Activated CD4-positive, alpha-beta T cell treated with anti-CD3 and anti-CD28 coated beads, Interleukin-2, amount 50 U/mL, for 24 hours (primary cell): ENCODE measurements at places on chromosomes 16 and 17.

- no peak for DNase-seq
These were observed 51.5 kb downstream of the B9D1 start for GRCh38 chr17:19311016-19311415.

DNA sequence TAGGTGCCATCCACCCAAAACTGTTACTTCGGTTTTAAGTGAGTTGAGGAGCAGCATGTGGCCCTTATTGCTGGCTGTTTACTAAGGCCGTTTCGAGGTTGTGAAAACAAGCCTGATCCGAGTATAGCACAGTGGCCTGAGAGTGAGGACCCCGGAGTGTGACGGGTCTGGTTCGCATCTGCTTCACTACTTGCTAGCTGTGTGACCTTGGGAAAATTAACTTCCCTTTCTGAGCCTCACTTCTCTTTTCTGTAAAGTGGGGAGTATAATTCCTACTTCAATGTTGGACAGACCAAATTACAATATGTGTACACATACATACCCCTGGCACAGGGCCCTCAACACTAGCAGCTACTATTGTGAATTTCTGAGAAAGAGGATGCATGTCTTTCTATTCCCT is 11.7 kb upstream of the HEATR6 start:
- no peak for DNase-seq

- no peak for DNase-seq
These were observed 270.0 kb upstream of the PSMD7 start for GRCh38 chr16:74026373-74027281.

DNA sequence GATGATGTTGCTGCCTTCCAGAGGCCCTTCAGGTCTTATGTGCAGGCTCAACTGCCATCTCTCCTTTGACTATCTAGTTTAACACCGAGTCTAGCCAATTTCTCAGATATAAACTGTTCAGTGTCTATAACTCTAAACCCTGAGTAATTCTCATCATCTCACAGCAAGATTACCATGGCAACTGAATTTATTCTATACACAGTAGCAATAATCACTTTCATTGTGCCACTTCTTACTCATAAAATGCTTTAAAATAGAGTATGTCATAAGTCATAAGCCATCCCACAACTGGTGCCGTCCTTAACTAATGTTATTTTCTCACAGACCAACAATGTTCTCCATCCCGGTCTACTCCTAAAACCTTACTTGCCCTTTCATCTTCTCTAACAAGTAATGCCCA is 45.0 kb downstream of the SYNRG start:
- no peak for DNase-seq

GRCh38 chr17:10557422-10557821 is 8.0 kb upstream of the MYH2 start:
- DNase-seq: no peak

GRCh38 chr17:60253048-60253447 is 103.3 kb downstream of the CA4 start:
- no peak for DNase-seq

DNA sequence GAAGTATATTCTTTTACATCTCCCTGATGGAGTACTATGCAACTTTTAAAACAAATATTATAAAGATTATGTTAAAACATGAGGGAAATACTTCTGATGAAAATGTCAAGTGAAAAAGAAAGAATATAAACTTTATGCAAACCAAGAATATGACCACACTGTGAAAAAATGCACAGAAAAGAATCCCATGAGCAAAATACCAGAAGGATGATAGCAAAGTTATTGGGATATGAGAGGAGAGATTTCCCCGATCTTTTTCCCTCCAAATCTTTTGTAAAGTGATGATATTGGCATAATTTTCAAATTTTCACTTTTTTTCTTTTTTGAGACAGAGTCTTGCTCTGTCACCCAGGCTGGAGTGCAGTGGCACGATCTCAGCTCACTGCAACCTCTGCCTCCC is 36.6 kb upstream of the SMURF2 start:
- DNase-seq: no peak

GRCh38 chr16:60230666-60231065 is 1496.5 kb upstream of the GOT2 start:
- no peak for DNase-seq

DNA sequence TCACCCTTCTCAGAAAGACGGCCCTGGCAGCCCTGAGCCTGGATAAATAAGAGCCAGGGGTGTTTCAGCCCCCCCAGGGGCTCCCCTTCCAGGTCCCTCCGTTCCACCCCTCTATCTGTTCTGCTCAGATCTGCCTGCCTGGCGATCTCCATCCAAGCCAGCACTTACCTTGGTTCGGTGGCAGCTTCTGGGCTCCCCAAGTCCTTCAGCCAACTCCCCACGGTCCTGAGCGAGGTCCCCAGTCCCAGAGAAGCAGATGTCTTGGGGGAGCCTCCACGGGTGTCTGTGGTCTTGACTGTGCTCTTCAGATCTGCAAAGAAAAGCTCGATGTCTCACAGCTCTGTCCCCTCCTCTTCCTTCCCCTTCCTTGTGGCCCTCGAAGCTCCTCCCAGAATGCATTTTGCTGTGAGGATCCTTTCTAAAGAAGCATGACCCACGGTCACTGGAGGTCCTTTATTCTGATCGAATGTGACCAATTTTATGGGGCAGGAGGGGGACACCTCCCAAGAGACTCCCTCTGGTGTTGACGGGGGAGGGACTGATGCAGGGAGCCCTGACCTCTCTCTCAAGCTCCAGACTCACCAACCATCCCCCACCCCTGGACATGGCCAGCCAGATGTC is at the start of gene PIK3R6:
Gene PIK3R6, minus strand, starts transcription at position 314 of the 621 bp plus-strand sequence. CDS start 17,880 bp downstream, outside the sequence.
- DNase-seq: no peak

DNA sequence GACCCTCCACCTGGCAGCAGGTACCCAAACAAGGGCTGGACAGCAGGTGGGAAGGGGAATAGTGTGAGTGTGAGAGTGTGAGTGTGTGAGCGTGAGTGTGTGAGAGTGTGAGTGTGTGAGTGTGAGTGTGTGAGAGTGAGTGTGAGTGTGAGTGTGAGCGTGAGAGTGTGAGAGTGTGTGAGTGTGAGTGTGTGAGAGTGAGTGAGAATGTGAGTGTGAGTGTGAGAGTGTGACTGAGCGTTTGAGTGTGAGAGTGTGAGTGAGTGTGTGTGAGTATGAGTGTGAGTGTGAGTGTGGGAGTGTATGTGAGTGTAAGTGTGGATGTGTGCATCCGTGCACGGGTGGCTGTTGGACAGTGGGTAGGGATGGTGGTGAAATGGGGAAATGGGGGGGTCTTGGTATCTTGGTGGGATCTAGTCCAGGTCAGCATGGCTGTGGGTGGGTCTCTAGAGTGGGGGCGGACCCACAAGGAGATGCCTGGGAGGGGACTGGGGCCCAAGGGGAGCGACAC is 408 bp downstream of the ADGRG1 start:
- DNase-seq: no peak

- DNase-seq: no peak
These were observed 52.2 kb downstream of the CCT6B start for GRCh38 chr17:34909040-34909439.

DNA sequence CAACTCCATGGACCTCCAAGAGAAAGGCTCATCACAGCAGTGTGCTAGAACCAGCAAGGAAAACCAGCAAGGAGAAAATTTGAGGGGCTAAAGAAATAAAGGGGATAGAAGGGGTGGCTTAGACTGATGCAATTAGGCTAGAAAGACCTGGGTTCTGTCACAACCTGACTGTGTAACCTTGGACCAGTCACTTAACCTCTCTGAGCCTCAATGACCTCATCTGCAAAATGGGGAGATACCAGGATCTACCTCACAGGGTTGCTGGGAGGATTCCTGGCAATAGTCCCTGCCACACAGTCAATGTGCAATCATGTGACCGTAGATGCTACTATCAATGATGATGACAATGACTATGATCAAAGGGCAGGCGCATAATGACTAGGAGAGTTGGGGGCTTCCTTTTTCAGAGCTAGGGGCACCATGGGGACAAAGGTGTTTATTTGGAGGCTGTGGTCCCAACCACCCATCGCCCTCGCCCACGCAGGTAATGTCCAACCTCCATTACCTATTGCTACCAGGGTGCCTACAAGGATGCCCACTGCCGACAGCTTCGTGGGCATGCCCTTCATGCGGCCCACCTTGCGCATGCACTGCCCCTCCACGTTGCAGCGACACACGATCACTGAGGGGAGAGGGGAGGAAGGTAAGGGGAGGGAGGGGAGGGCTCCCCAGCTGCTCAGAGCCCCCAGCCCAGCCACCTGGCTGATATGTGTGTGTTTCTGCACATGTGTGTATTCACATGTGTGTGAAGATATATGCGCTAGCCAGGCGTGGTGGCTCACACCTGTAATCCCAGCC is 9.7 kb downstream of the CDH16 start:
- no peak for DNase-seq

GRCh38 chr16:89024546-89025060 is 47.6 kb upstream of the CBFA2T3 start:
- DNase-seq: no peak

- no peak for DNase-seq
These were observed 25.0 kb upstream of the SLC38A8 start for GRCh38 chr16:84067640-84068039.

DNA sequence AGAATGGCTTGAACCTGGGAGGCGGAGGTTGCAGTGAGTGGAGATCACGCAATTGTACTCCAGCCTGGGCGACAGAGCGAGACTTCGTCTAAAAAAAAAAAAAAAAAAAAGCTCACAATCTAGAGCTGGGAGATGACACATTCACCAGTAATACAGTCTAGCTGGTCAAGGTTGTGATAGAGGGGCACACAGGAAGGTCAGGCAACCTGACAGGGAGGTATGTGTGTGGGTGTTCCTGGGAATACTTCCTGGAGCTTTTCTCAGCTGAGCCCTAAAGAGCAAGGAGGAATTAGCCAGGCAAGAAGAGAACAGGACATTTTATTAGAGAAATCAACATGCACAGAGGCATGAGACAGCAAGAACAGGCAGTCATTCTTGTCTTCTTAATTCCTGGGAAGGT is 216.7 kb downstream of the SHISA9 start:
- DNase-seq: no peak

- DNase-seq: no peak
These were observed 260.4 kb downstream of the CEP112 start for GRCh38 chr17:65931246-65932149.

- DNase-seq: no peak
These were observed 119.7 kb downstream of the RPTOR start for GRCh38 chr17:80664217-80664790.

DNA sequence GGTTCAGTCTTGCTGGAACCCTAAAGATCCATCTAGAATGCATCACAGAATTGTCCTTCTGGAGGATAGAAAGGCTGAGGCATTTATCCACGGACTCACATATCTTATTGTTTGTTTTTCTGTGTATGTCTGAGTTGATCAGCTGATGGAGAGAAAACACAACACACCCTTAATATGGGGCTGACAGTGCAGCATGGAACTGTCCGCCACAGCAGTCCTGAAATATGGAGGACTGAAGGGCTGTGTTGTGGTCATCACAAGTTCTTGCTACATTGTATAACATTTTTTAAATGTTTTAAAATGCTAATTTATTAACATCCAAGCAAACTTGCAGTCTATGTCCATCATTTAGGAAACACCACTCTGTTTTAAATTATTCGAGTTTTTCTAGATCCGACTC is 448.9 kb upstream of the ERCC4 start:
- no peak for DNase-seq

GRCh38 chr17:66957951-66958579 is 6.4 kb upstream of the CACNG4 start:
- no peak for DNase-seq

GRCh38 chr16:58699151-58699550 is 14.6 kb upstream of the SLC38A7 start:
- DNase-seq: no peak

DNA sequence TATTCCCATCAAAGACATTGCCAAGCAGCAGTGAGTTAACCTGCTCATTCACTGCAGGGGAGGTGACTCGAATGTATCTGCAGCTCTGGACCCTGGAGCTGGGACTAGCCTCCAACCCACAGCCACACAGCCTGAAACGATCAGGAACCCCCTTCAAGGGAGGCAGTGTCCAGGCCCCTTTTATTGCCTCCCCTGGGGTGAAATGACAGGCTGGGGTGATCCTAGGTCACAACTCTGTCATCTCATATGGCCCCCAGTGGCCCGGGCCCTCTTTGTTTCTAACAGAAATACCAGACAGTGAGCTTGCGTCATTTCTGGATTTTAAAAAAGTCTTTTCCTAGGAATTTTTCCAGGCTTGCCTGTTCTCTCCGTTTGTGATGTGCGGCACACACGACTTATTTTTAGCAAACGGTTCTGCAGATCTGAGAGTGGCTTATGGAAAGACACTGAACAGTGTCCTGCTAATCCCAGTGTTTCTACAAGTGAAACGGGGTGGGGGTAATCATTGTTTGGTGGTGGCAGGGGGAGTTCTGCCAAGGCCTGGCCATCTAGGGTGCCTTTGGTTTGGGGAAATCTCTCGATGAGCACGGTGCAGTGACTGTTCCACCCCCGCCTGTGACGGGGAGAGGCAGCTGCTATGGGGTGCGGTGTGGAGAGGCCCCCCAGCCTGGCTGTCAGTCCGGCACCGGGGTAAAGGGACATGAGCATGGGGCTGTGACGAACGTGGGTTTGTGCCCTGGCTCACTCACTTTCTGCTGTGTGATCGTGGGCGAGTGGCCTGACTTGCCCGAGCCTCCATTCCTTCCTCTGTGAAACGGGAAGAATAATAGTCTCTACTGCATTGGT is 27.2 kb downstream of the NAGPA start:
- DNase-seq: no peak

GRCh38 chr17:28545787-28546415 is 6.5 kb downstream of the UNC119 start:
- DNase-seq: no peak

GRCh38 chr17:50949128-50949988 is 83.2 kb upstream of the TOB1 start:
- DNase-seq: no peak

DNA sequence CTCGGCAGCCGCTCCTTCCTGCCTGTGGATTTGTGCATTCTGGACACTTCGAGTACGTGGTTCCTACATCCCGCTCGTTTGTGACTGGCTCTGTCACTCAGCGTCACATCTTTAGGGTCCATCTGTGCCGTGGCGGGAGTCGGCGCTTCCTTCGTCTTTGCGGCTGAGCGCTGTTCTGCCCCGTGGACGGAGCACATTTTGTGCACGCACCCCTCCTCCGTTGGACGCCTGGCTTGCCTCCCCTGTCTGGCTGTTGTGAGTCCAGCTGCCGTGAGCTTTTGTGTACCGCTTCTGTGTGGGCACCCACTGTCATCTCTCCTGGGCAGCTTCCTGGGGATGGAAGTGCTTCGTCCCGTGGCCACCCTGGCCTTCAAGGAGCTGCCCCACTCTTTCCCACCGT is 6.4 kb downstream of the ZNF469 start:
- DNase-seq: no peak

DNA sequence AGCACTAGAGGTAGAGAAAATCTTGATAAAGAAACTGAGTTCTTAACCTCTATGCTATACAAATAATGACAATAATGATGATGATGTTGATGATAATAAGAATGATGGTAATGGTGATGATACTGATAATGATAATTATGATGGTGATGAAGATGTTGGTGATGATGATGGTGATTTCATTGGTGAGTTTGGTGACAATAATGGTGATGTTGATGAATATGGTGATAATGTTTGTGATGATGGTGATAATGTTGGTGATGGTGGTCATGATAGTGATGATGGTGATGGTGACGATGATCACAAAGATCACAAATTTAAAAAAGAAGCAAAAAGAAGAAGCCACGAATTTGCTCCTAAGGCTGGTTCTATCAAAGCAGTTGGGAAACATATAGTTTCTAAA is 519.0 kb upstream of the C16orf82 start:
- no peak for DNase-seq

GRCh38 chr17:38732376-38733281 is 2.5 kb downstream of the CISD3 start:
- no peak for DNase-seq
